ENCODE measurements at places on chromosomes 11 and 22. TPM values are rescaled to one million over a fixed set of nuclear protein-coding genes. Genes with fewer than 3 reads are reported as not detected.

Gene ASPHD2
- 1.5 TPM for total RNA-seq

DNA sequence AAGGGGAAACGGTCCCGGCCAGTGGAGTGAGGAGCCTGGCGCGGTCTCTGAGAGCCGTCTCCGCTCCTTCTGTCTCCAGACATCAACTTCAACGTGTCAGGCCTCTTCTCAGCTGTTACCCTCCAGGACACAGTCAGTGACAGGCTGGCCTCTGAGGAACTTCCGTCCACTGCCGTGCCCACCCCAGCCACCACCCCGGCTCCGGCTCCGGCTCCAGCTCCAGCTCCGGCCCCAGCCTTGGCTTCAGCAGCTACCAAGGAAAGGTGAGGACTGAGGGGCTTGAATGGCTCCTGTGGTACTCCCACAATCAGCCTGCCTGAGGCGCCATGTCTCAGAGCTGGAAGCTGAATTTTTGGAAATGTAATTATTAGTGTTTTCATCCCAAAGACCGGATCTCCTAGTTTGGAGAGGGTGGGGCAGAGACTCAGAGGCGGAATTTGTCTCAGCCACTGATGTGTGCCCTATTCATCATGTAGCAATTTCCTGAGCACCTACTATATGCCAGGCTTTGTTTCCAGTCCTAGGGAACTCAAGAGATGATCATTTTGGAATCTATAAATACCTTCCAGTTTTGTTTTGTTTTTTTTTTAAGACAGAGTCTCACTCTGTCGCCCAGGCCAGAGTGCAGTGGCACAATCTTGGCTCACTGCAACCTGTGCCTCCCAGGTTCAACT is 7.9 kb upstream of the PDXP start:
- DNase-seq, result no peak
- H3K4me3 ChIP-seq, result no peak overlapping the region
- no peaks in the 10 kb centered on the region for H3K36me3 ChIP-seq
- no peak overlapping the region for H3K27ac ChIP-seq
- no peaks in the 10 kb centered on the region for H3K4me1 ChIP-seq

- no peak for DNase-seq
- no peak overlapping the region for H3K4me3 ChIP-seq
- H3K36me3 ChIP-seq, result peaks cover under 1% of the 10 kb centered on the region
- H3K27ac ChIP-seq, result peak overlapping the region; percentile 100
Observed at GRCh38 chr11:130872981-130873380, 43.3 kb downstream of the SNX19 start.

DNA sequence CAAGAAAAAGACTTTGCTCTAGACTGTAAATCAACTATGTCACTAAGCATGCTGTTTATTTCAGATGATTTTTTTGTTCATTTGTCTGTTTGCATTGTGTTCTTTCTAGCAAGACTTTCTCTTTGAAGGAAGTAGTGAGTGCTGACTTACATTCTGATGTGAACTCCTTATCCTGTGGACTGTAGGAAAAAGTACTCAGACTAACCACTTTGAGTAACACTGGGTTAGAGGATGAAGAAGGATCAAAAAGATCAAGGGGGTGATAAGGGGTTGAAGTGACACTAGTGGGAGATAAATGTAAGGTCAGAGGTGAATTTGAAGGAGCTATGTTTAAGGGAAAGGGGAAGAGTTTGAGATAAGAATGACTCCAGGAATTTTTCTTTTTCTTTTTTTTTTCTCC is 369.4 kb downstream of the NELL1 start:
- no peaks in the 10 kb centered on the region for H3K27me3 ChIP-seq
- no peaks in the 10 kb centered on the region for H3K36me3 ChIP-seq
- H3K4me1 ChIP-seq, result no peaks in the 10 kb centered on the region
- no peak for DNase-seq
- no peak overlapping the region for H3K27ac ChIP-seq
- H3K4me3 ChIP-seq, result no peak overlapping the region

- H3K27ac ChIP-seq, result no peak overlapping the region
- H3K27me3 ChIP-seq, result no peaks in the 10 kb centered on the region
- DNase-seq, result no peak
- no peak overlapping the region for H3K4me3 ChIP-seq
- no peaks in the 10 kb centered on the region for H3K36me3 ChIP-seq
- no peaks in the 10 kb centered on the region for H3K4me1 ChIP-seq
Observed at GRCh38 chr11:88359114-88359513, 21.6 kb upstream of the CTSC start.

Gene IGSF22
- 0.58 TPM for total RNA-seq

DNA sequence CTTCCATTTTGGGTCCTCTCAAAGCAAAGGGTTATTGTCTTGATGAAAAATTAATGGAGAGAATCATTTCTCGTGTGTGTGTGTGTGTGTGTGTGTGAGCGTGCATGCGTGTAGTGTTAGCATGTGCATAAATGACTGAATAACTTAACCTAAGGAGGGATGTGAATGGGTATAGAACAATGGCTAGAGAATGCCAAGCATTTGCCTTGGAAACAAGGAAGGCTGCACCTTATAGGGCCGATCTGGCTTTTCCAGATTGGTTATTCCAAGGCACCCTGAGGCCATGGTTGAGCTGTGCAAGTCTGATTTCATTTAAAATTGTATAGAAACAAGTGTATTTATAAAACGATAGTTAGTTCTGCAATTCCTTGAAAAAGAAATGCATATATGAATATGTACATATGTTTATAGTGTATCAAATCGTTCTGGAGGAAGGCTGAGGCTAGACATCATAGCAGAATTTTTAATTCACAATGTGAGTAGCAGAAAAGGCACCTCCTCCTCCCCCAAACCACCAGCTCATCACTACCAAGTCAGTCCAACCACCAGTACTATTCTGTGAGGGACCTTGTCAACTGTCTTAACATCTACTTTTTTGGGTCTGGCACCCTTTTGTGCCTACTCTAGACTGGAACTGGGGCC is 322.7 kb upstream of the ISX start:
- no peaks in the 10 kb centered on the region for H3K4me1 ChIP-seq
- DNase-seq, result no peak
- H3K4me3 ChIP-seq, result no peak overlapping the region

GRCh38 chr22:22923379-22923778 is 35.8 kb downstream of the IGLL5 start:
- H3K27ac ChIP-seq, result no peak overlapping the region
- H3K4me3 ChIP-seq, result no peak overlapping the region
- H3K27me3 ChIP-seq, result no peaks in the 10 kb centered on the region
- DNase-seq, result no peak

- no peak overlapping the region for H3K4me3 ChIP-seq
- no peak overlapping the region for H3K27ac ChIP-seq
- peaks cover 1% of the 10 kb centered on the region for H3K4me1 ChIP-seq
Observed at GRCh38 chr11:6932145-6932544, 5.9 kb downstream of the ZNF215 start.

GRCh38 chr11:134737563-134738510 is 325.8 kb upstream of the B3GAT1 start:
- peaks cover 3% of the 10 kb centered on the region for H3K4me1 ChIP-seq
- H3K27ac ChIP-seq, result no peak overlapping the region
- H3K27me3 ChIP-seq, result no peaks in the 10 kb centered on the region
- DNase-seq, result no peak
- H3K4me3 ChIP-seq, result no peak overlapping the region
- no peaks in the 10 kb centered on the region for H3K36me3 ChIP-seq

GRCh38 chr11:111407652-111408051 is 28.6 kb upstream of the POU2AF1 start:
- no peak overlapping the region for H3K4me3 ChIP-seq
- H3K4me1 ChIP-seq, result no peaks in the 10 kb centered on the region
- H3K36me3 ChIP-seq, result no peaks in the 10 kb centered on the region
- H3K27me3 ChIP-seq, result no peaks in the 10 kb centered on the region

DNA sequence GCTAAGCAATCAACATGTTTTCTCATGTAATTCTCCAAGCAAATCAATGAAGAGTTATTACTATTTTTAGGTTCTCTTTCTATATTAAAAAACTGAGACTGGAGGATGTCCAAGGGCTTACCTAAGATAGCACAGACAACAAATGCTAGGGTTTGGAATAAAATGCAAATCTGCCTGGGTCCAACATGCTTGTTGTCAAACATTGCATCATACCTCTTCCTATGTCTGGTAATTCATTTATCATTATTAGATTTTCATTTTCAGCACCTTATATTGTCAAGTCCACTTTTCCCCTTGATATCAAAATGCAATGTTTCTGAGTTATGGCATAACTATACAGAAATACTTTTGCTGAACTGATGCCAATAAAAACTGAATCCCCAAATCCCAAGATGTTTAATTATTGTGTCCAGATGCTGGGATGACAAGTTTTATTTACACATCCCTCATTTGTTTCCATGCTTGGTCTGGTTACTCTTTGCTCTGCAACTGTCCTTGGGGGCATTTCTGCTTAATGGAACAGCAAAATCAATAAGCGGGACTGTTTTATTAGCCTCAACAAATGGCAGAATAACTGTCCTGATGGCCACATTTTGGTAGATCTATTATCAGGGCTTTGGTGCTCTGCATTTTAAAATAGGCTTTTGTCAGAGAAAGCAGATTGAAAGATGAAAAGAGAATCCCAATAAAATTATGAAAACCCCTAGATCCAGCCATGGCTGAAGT is 86.0 kb downstream of the C11orf87 start:
- H3K4me3 ChIP-seq, result no peak overlapping the region
- DNase-seq, result no peak
- no peaks in the 10 kb centered on the region for H3K27me3 ChIP-seq
- no peaks in the 10 kb centered on the region for H3K4me1 ChIP-seq

Gene MN1
- 37.7 TPM for total RNA-seq

DNA sequence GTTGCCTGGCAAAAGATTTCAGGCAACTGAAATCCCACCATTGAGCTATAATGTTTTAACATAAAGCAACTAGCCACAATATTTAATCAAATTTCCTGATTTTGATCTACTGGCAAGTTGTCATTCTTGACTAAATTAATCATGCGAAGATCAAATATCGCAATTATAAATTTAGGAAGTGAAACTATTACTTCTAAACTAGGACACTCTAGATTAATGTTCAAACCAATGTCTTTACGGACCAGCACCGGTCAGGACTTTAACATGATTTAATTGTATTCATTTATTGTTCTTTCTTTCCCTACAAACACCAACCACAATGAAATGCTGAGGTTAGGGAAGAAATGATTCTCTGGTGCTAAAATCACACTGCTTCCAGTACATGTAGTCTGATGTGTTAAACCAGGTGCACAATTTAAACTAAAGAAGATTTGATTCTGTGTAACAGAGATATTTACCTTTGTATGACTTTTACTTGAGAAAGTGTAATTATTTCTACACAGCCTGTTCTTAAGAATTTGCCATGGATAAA is 14.9 kb downstream of the GAS2 start:
- no peaks in the 10 kb centered on the region for H3K27me3 ChIP-seq
- no peak overlapping the region for H3K4me3 ChIP-seq
- DNase-seq, result no peak

- peak; percentile 58 for DNase-seq
- no peaks in the 10 kb centered on the region for H3K4me1 ChIP-seq
- H3K27ac ChIP-seq, result no peak overlapping the region
- no peaks in the 10 kb centered on the region for H3K27me3 ChIP-seq
- H3K36me3 ChIP-seq, result no peaks in the 10 kb centered on the region
Observed at GRCh38 chr22:38177044-38177443, 4.6 kb downstream of the PLA2G6 start.

Gene SYT8
- 0.19 TPM for total RNA-seq

Gene MRGPRE
- not detected for total RNA-seq

DNA sequence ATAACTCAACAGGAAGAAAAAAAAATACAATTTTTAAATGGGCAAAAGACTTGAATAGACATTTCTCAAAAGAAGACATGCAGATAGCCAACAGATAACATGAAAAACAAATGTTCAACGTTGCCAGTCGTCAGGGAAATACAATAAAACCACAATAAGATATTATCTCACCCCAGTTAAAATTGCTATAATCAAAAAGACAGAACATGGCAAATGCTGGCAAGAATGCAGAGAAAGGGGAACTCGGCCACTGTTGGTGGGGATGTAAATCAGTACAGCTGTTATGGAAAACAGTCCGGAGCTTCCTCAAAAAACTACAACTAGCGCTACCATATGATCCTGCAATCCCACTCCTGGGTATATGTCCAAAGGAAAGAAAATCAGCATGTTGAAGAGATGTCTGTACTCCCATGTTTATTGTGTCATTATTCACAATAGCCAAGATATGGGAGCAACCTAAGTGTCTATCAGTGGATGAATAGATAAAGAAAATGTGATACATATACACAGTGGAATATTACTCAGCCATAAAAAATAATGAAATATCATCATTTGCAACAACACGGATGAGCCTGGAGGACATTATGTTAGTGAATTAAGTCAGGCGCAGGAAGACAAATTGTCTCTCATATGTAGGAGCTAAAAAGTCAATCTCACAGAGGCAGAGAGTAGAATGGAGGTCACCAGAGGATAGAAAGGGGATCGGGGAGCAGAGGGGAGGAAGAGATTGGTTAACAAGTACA is 12.2 kb upstream of the CYTH4 start:
- no peaks in the 10 kb centered on the region for H3K4me1 ChIP-seq
- no peak overlapping the region for H3K27ac ChIP-seq
- peak; percentile 58 for DNase-seq
- H3K36me3 ChIP-seq, result no peaks in the 10 kb centered on the region

- H3K27ac ChIP-seq, result no peak overlapping the region
- H3K36me3 ChIP-seq, result no peaks in the 10 kb centered on the region
- no peaks in the 10 kb centered on the region for H3K4me1 ChIP-seq
- no peak for DNase-seq
- no peak overlapping the region for H3K4me3 ChIP-seq
- no peaks in the 10 kb centered on the region for H3K27me3 ChIP-seq
Observed at GRCh38 chr11:95065336-95065735, 1.4 kb upstream of the SRSF8 start.

Gene KDELR3
- total RNA-seq, result 24.0 TPM

Gene APBB1
- 50.8 TPM for total RNA-seq

Gene MPZL2
- 63.2 TPM for total RNA-seq

Gene C11orf16
- not detected for total RNA-seq

Gene KDM4D
- 0.75 TPM for total RNA-seq

- H3K4me3 ChIP-seq, result no peak overlapping the region
- no peak for DNase-seq
- no peaks in the 10 kb centered on the region for H3K36me3 ChIP-seq
- H3K27me3 ChIP-seq, result no peaks in the 10 kb centered on the region
- no peak overlapping the region for H3K27ac ChIP-seq
Observed at GRCh38 chr11:2175659-2176058, 4.0 kb upstream of the TH start.

DNA sequence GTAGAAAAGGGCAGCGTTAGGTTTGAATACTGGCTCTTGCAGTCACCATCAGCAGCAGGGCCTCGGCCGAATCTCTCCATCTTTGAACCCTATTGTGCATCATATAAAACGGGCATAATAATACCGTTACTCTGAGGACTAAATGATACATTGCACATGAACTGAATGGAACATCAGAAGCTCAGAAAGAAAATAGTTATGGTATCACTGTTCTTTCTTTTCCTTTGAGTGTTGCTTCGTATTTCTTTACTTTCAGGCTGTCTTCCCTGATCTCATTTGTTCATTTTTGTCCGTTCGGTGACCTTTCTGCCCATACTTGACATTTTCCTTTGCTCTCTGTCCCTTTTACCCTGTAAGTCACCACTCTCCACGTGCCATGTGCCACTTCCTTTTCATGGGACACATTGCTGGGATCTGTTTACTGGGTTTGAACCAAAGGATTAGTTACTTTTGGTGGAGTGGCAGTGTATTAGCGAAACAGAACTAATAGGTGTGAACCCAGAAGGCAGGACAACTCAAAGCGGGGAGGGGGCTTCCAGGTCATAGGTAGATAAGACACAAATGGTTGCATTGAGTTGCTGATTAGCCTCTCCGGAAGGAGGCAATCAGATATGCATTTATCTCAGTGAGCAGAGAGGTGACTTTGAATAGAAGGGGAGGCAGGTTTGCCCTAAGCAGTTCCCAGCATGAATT is 717 bp upstream of the ZNF202 start:
- H3K27ac ChIP-seq, result no peak overlapping the region
- no peaks in the 10 kb centered on the region for H3K36me3 ChIP-seq
- no peaks in the 10 kb centered on the region for H3K4me1 ChIP-seq
- H3K27me3 ChIP-seq, result no peaks in the 10 kb centered on the region
- no peak for DNase-seq
- peak overlapping the region; percentile 91 for H3K4me3 ChIP-seq
